Activated CD8-positive, alpha-beta T cell treated with anti-CD3 and anti-CD28 coated beads, Interleukin-2, amount 10 ng/mL, durations not matched to agents 7 days and 5 days (primary cell): ENCODE measurements at places on chromosomes 3 and 15. TPM values are rescaled to one million over a fixed set of nuclear protein-coding genes. Genes with fewer than 3 reads are reported as not detected.
A peak's percentile ranks its signal among the peaks of the same experiment; 100 is the strongest.

The MRAS gene
- total RNA-seq: not detected

The POC1A gene
- total RNA-seq: 32.3 TPM

DNA sequence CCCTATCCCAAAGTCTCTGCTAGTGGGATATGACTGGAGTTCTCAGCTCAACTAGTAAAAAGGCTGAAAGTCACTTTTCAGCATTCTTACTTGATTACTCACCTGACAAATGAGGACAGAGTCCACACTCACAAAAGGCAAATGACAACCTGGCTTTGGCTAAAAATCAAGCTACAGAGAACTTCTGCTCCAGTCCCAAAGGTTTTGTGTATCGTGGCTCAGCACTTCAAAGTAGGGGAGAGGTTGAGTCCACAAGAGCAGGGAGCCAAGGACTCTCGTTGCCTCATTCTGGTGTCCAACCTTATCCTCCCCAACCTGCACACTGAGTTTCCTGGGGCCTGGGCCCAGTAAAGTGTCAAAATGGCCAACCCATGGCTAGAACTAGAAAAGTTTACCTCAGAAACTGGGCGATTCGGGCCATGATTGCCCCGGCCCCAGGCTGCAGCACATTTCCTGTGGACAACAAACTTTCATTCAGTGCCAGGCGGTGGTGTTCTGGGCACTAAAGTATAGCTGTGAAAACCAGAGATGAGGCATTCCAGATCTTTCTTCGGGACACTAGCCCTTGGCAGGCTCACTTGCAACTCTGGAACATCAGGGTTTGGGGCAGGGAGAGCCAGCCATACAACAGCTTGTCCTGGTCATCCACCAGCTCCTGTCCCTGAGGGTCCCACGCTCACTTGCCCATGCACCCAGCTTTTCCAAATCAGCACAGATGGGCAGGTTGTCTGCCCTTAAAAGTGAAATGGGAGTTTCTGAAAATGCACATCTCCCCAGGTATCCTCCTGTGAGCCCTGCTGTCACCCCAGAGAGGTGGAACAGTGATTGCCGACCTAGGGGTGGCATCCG, 3.1 kb downstream of the ACAA1 start:
- DNase-seq: no peak

The TNFSF10 gene
- 108 TPM for total RNA-seq

DNA sequence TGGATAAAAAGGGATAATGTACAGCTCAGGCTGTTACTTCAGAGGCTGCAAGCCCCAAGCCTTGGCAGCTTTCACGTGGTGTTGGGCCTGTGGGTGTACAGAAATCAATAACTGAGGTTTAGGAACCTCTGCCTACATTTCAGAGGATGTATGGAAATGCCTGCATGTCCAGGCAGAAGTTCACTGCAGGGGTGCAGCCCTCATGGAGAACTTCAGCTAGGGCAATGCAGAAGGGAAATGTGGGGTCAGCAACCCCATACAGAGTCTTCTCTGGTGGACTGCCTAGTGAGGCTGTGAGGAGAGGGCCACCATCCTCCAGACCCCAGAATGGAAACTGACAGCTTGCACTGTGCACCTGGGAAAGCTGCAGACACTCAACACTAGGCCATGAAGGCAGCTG, 1350.3 kb downstream of the ROBO2 start:
- DNase-seq: no peak

The RBP2 gene
- not detected for total RNA-seq

DNA sequence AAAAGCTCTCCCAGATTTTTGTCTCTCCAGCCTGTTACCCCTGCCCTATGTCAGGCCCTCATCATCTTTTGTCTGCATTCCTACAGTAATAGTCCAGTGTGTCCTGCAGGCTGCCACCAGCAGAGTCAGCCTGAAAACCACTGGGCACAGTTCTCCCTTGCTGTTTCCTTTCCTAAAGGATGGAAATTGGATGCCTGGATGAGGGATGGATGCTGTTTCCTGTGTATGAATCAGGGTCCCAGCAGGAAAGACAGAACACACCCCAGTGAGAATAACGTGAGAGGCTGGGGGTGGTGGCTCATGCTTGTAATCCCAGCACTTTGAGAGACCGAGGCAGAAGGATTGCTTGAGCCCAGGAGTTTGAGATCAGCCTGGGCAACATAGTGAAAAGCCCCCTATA, 3.3 kb upstream of the SNX33 start:
- DNase-seq: no peak

The SLC35G2 gene
- not detected for total RNA-seq

DNA sequence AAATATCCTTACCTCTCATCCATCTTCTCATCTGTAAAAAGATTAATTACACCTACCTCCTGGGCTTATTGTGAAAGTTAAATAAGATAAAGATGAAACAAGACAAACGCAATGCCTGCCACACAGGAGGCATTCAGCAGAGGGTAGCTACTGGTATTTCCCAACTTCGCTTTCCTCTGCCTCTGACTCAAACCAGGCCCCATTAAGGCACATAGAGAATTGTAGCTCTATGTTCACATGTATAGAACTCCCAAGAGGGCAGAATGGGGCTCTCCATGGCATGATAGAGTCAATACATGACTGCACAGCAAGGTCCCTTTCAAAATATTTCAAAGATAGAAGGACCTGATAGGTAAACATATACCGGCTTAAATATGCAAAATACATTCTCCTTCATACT, 1.4 kb downstream of the LYSMD2 start:
- DNase-seq: peak; percentile 25

- no peak for DNase-seq
Measured at GRCh38 chr3:161548301-161548700, 51.7 kb downstream of the OTOL1 start.

DNA sequence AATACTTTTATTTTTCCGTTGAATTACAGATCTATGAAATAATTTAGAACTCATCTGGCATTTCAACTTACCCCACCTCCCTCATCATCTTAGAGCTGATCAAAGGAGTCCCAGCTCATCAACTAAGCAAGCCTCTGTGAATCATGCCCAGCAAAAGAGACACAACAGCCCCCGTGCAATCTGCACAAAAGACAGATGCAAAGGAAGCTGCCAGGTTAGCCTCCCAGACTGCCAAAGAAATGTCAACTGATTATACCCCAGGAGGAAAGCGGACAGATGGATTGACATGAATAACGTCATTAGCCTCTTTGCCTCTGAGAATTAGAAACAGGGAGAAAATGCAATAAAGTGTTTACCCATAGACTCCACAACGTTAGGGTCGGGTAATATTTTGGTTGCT, 75.0 kb downstream of the GABRB3 start:
- no peak for DNase-seq

DNA sequence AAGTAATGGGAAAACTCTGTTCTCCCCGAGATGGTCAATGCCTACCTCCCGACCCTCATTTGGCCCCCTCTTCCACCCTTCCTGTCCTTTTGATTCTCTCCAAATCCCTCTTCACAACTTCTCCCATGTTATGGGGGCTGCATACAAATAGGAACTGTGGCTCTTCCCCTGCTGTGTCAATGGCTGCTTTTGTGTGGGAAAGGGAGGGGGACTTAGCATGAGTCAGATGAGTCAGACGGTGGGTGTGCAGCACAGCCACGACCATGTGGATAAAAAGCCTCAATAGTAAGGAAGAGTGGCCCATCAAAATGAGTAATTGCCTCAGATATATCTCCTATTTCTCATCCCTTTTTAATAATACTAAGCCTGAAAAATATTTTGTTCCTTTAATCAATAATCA, 31.9 kb downstream of the SPATA16 start:
- DNase-seq: no peak

The TLR9 gene
- 0.79 TPM for total RNA-seq

GRCh38 chr15:49270541-49271421, 100.7 kb downstream of the GALK2 start:
- DNase-seq: no peak

DNA sequence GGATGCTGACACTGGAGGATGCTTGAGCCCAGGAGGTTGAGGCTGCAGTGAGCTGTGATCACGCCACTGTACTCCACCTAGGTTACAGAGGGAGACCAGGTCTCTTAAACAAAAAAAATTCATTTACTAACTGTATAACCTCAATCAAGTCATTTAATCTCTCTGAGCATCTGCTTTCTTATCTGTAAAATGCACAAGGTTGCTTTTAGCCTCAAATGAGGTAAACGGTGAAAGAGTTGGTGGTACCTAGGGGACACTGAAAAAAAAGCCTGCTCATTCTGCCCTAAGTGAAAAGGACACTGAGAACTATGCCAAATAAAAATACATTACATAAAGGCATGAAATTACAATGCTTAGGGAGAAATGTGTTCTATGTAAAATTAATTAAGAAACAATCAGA, 3.4 kb downstream of the PP2D1 start:
- no peak for DNase-seq

The CFAP100 gene
- total RNA-seq: not detected

The ABHD17C gene
- total RNA-seq: 1.4 TPM

- DNase-seq: no peak
Measured at GRCh38 chr3:53803124-53803815, 42.9 kb downstream of the CHDH start.

DNA sequence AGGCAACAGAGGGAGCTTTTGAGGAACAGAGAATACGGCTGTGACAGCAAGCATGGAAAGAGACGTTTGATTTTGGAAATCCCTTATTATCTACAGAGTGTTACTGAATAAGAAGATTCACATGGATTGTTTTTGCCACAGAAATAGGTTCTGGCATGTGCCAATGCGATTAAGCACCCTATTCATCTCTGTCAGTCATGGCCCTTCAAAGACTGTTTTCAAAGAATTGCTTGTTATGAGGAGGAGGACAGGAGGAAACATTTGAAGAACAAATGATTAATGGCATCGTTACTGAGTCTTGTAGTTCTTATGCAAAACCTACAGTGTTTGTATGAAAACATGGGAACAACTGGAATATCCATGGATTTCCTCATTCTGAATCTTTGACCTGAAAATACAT, 86.2 kb downstream of the EPHA6 start:
- DNase-seq: no peak

DNA sequence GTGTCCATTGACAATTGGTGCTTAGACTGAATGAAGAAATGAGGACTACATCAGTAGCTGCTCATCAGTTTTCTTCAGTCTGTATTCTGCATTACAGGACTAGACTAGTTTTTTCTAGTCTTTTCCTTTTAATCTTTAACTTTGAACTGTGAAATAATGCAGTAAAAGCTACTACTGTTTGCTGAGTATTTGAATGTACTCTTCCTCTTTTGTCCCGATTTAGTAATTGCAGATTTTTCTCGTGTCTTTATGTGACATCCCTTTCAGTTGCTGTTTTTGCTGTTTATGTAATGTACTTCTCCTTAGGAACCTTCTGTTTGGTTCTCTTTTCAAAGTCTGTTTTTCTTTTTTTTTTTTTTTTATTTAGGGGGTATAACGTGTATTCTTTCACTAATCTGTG, 17.4 kb downstream of the MFSD1 start:
- no peak for DNase-seq

The ABHD6 gene
- 4.0 TPM for total RNA-seq

DNA sequence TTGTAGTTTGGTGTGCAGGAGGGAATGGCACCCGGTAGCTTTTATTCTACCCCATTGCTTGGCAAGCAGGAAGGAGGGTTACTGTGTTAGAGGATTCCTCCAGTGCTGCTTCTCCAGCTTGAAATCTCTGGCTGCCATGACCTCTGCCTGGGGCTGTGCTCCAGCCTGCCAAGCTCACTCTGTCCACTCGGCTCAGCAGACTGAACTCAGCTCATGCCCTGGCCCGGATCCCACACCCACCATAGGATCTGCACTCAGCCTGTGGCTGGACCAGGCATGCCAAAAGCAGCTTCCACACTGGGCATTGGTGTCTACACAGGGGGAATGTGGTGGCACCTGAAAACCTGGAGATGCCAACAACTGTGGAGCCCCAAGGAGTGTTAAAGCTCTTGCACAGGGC, 26.3 kb downstream of the CLDN16 start:
- no peak for DNase-seq

The SLC22A14 gene
- not detected for total RNA-seq

The ITPKA gene
- total RNA-seq: 0.29 TPM

DNA sequence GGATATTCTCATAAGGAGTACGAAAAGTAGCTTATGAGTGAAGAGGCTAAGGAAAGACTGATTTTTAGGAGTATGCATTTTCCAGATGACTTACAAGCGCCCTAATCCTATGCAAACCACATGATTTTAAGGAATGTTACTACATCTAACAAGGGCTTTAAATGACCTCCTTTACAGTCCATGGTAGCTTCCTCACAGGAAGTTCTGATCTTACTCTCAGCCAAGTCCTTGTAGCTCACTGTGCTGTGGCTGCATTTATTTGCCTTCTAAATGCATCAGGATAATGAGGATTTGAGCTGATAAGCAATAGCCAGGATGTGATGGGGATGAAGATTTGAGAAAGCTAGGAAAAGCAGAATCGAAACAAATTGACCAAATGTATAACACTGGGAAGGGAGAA, 896.0 kb downstream of the MCTP2 start:
- no peak for DNase-seq

The LRTM1 gene
- not detected for total RNA-seq

The RLBP1 gene
- not detected for total RNA-seq

DNA sequence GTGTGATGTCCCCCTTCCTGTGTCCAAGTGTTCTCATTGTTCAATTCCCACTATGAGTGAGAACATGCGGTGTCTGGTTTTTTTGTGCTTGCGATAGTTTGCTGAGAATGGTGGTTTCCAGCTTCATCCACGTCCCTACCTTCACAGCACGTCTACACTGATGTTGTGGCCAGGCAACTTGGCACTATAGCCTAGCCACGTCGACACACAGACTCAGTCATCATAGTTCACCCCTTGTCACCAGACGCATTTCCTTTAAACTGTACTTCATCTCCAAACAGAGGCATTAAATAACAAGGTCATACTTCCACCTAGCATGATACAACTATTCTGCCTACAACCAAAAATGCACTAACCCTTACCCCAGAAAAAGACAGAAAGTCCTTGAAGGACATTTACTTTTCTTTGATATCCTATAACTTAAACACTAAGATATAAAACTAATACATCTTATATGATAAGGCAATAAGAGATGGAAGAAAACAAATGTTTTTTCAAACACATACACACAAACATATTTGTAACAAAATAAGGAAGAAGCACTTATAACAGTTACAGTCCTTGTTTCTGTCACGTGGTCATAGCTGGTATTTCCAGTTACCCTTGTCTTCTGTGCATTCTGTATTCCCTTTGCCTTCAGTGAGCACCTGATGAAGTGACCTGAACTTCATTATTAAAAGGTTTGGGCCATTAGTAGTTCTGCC, 121.4 kb downstream of the KLF13 start:
- peak; percentile 4 for DNase-seq

- DNase-seq: no peak
Measured at GRCh38 chr3:193945143-193945542, 190.8 kb upstream of the HES1 start.

The FANCD2OS gene
- not detected for total RNA-seq

The SYNPR gene
- not detected for total RNA-seq

DNA sequence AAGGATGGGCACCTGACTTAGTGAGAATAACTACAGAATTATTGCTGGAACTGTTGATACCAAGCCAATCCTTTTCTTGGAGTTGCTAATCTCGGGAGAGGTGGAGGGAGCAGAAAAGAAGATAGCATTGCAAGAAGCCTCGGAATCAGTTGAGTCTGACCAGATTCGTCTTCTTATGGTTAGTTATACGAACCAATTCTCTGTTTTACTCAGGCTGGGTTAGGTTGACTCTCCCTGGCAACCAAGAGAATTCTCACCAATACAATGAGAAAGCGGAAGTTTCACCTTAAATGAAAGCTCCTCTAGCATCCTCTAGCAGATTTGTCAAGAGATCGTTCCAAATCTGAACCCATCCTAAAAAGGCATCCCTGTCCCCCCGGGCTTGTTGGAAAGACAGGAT, 43.5 kb upstream of the UBE2E1 start:
- DNase-seq: no peak
